Osteocyte (in vitro differentiated cells): ENCODE measurements at places on chromosomes 3 and 15. TPM values are rescaled to one million over a fixed set of nuclear protein-coding genes. Genes with fewer than 3 reads are reported as not detected.

EIF4E3 gene
- 7.7 TPM in 2 replicates for total RNA-seq

LTK gene
- total RNA-seq: 0.50 and 0.91 TPM in 2 replicates

P2RY14 gene
- not detected in 2 replicates for total RNA-seq

PRR20G gene
- total RNA-seq: not detected in 2 replicates

GXYLT2 gene
- total RNA-seq: 6.5 and 7.8 TPM in 2 replicates
